ENCODE measurements at places on chromosomes 6 and 20.

GRCh38 chr20:17616480-17617211, 46.8 kb downstream of the DSTN start:
- no peak for DNase-seq

DNA sequence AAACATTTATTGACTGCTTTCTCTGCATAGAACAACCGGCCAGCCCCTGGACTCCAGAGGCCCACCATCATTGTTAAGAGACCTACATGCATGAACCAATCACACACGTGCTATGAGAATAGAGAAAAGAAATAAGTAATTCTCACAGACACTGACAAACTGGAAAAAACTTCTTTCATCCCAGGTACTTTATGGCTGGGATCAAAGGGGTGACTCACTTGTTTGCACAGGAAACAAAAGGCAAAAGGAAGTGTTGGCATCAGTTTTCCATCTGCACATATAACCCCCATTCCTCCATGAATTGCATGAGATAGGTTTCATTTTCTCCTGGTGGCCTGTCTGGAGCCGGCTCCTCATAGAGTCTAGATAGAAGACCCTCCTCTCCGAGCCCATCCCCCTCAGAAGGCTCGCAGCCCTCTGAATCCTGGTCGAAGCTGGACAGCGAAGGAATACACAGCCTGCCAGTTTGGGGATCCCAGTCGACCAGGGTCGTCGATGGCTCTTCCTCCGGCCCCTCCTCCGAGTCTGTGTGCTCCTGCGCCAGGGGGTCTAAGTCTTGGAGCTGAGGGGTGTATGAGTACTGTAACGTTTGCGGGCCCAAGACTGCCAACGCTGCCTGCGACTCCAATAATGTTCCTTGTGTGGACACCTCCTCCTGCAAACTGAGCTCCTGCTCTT, 43.3 kb downstream of the IL20RA start:
- no peak for DNase-seq

DNA sequence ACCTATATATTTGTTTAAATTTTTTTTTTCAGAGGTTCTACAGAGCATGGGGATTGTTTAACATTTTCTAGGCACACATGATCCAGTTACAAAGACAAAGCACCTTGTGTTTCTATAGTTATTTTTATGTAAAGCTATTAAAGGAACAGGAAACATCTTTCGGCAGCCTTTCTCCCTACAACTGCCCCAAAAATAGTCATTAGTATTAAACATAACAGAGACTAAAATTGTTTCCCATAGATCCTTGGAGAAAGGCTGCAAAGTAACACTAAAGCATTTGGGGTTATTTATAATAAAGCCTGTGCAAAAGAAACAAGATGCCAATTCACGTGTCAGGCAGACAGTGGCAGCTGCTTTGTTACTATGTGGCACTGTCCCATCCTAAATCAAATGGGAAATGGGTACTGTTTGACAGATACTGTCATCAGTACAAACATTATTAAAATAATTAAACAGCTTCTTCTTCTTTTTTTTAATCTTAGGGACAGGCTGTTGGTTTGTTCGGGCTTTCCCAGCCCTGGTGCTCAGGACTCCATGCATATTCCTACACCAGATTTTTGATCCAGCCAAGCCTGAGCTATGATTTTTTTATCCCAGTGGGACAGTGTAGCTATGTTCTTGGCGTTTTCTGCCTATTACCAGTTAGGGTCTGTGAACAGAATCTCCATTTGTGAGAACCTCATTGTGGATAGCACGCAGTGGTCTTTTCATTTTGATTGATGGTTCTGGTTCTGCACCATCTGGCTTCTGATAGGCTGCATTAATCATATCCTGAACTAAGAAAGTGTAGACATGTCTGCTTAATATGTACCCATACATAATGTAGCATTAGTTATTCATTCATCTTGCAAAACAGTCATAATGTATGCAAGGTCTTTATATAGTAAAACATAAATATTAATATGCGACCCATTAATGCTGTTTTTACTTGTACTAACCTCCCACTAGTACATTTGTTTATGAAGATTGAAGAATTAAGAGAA, 460.4 kb upstream of the SOX4 start:
- no peak for DNase-seq

- DNase-seq: no peak
Measured at GRCh38 chr6:52966101-52966500, 29.0 kb downstream of the GSTA4 start.

DNA sequence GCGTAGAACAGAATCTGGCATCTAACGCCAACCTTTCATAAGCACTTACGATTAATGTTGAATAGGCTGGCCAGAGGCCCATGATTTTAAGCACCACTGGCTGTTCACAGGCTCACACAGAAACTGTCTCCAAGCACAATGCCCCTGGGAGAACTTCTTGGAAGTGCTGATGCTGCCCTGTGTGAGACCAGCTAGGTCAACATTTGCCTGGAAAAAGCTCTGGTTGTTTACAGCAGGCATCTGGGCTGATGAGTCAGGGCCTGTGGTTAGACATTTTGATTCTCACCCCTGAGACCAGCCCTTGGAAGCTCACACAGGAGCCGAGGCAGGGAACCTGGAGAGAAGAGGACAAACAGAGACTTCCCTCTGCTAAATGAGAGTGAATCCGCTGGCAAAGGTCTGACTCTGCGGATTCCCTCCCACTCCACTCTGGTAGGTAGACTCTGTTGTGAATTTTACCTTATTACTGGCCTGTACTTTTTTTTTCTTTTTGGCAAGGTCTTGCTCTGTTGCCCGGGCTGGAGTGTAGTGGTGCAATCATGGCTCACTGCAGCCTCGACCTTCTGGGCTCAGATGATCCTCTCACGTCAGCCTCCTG, 6.8 kb upstream of the SULF2 start:
- no peak for DNase-seq

- DNase-seq: no peak
Measured at GRCh38 chr6:13924146-13924948, 405 bp upstream of the RNF182 start.

Data from stimulated activated CD4-positive, alpha-beta T cell treated with anti-CD3 and anti-CD28 coated beads, Interleukin-4, amount 100 ng/mL, for 1 hour (primary cell).